Stimulated activated CD4-positive, alpha-beta T cell treated with anti-CD3 and anti-CD28 coated beads, Interleukin-1b, Interleukin-23, amount 100 ng/mL, for 48 hours (primary cell): ENCODE measurements at places on chromosomes 4 and X.

GRCh38 chr4:96097040-96097607, 257.2 kb downstream of the PDHA2 start:
- no peak for DNase-seq

GRCh38 chr4:35538807-35539206, 705.5 kb downstream of the ARAP2 start:
- DNase-seq, result no peak

- DNase-seq, result no peak
Observed at GRCh38 chrX:25527156-25527555, 511.4 kb upstream of the ARX start.

DNA sequence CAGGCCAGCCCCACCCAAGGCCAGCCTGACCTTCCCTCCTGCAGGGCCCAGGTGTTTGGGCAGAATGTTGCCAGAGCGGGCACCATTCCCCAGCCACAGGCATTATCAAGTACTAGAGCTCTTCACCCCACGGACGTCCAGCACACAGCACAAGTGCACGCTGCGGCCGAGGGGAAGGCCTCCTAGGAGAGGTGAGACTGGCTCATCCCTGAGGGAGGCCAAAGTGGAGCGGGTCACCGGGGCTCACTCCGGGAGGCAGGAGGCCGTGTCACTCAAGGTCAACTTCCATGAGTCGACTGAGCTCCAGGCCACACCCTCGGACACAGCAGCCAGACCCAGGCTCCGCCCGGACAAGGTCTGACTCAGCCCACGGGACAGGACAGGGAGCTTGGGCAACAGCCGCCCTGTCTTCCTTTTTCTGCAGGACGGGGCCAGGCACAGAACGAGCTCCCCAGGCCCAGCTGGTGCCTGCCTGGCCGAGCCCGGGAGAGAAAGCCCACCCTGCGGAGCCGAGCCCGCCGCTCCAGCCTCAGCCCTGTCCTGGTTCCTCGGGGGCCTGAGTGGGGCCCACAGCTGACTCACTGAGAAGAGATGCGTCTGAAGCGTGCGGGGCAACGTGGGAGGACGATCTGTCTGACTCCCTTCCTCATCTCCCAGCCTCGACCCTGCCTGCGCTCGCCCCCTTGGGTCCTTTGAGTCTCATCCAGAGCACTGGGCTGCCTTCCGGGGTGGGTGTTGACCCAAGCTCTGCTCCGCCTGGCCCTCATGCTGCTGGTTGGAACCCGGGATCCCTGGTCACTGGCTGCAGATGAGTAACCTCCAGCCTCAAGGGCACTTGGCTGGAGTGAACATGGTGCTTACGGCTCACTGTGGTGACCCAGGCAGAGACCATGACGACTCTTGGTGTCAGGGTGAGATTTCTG, 1.6 kb downstream of the SLC49A3 start:
- DNase-seq, result no peak

- no peak for DNase-seq
Observed at GRCh38 chr4:126752126-126752525, 880.6 kb upstream of the INTU start.

GRCh38 chr4:168408620-168409019, 71.7 kb downstream of the DDX60L start:
- DNase-seq, result no peak

- no peak for DNase-seq
Observed at GRCh38 chr4:2799971-2800690, 7.2 kb downstream of the SH3BP2 start.

DNA sequence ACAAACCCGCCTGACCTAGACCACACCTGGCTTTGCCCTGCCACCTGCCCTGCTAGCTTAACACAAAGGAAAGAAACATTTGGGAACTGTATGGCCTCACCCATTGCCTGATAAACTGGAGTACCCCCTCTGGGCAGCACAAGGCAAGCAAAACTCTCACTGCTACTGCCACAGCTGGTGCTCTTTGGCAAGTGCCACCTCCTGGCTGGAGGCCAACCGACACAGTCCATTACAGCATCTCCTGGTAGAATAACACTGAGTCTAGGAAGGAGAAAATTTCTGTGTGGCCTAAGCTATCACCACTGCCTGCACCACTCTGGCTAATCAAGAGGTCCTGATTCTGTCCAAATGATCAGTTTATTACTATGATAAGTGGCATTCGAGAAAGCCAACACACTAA, 18.9 kb upstream of the SPANXN3 start:
- no peak for DNase-seq

- no peak for DNase-seq
Observed at GRCh38 chr4:57157596-57158137, 47.5 kb upstream of the IGFBP7 start.

DNA sequence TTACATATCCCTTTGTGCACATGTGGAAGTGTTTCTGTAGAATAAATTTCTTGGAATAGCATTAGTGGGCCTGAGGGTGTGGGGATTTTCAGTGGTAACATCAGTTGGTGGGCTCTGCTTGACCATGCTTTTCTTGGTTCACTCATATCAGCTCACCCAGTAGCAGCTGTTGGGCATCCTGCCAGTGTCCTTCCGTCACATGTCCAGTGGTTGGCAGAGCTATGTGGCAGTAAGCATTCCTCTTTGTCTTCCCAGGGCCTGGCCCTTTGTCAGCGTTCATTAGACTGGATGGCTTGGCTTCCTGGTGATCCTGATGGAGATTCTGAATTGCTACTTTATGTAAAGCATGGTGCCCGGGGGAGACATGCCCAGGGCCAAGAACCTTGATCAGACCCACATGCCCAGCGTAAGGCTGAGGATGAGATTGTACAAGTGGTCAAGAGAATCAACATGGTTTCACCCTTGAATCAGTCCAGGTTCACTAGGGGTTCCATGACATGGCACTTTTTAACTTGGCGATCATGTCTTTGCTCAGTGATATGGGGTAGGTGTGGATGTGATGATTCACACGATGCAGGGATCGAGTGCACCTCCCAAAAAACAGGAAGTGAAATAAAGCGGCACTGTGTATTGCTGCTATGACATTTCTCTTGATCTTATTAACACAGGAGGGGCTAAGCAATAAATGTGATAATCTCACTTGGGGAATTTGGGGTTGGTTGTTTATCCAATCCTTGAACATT, 72.1 kb upstream of the IGFBP7 start:
- no peak for DNase-seq

- DNase-seq, result no peak
Observed at GRCh38 chr4:79764120-79764519, 308.9 kb downstream of the ANTXR2 start.

DNA sequence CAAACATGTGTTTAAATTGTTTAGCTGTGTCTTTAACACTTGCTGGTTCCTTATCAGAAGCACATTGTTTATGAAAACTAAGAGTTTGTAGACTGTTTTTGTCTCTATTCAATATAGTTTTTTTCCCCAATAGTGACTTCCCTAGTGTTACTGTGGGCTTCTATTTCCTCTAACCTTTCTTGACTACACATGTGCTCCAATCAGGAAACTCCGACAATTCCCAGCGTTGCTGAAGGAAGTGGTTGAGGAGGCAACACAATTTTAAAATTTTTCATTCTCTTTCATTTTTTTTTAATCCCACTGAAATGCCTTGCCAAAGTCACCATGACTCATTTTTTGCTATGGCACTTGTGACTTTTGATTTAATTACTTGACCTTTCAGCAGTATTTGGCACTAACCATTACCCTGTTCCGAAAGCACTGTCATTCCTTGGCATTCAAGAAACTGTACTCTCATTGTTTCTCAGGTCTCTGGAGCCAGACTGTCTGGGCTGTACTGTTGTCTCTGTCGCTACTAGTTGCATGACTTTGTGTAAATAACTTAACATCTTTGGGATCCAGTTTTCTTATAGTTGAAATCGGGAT, 67.6 kb upstream of the FREM3 start:
- DNase-seq, result no peak

- DNase-seq, result no peak
Observed at GRCh38 chrX:72115380-72115779, 16.3 kb downstream of the RTL5 start.

- DNase-seq, result no peak
Observed at GRCh38 chrX:96224279-96224678, 460.4 kb upstream of the DIAPH2 start.

GRCh38 chrX:15679246-15679645, 14.6 kb upstream of the CLTRN start:
- no peak for DNase-seq

- DNase-seq, result no peak
Observed at GRCh38 chr4:144689125-144689524, 43.2 kb downstream of the HHIP start.

DNA sequence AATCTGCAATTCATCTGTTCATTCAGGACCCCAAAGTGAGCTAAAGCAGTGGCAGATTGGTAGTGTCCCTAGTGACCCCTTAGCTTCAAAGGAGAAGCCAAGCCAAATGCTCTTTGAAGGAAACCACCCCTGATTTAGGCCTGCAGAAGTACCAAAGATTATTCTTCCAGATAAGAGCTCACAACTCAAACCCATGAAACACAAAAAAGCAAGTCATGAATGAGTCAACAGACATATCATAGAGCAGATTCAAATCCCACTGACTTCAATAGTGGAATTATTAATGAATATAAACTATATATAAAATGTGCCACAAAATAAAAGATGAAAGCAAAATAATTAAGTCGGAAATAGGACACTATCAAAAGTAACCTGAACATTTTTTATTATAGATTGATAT, 197.6 kb downstream of the SCFD2 start:
- no peak for DNase-seq

DNA sequence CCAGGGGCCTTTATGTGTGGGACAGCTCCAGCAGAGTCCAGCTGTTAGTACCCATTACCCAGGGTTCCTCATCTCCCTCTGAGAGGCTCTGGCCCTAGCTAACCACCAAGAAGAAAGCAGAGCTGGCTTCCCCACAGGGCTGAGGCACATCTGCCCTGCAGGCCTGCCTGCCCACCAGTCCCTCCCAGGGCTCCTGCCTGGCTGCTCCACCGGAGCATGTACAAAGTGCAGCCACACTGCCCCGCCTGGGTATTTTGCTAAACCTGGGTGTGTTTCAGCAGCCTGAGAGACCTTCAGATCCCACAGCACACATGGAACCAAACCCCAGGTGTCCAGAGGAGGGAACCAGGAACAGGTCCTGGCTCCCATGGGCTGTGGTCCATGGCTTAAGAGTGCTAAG, 500.4 kb upstream of the KLHL4 start:
- DNase-seq, result no peak

- DNase-seq, result no peak
Observed at GRCh38 chr4:121684561-121684960, 12.2 kb downstream of the ANXA5 start.

- no peak for DNase-seq
Observed at GRCh38 chr4:185800266-185800945, 11.6 kb downstream of the SORBS2 start.

DNA sequence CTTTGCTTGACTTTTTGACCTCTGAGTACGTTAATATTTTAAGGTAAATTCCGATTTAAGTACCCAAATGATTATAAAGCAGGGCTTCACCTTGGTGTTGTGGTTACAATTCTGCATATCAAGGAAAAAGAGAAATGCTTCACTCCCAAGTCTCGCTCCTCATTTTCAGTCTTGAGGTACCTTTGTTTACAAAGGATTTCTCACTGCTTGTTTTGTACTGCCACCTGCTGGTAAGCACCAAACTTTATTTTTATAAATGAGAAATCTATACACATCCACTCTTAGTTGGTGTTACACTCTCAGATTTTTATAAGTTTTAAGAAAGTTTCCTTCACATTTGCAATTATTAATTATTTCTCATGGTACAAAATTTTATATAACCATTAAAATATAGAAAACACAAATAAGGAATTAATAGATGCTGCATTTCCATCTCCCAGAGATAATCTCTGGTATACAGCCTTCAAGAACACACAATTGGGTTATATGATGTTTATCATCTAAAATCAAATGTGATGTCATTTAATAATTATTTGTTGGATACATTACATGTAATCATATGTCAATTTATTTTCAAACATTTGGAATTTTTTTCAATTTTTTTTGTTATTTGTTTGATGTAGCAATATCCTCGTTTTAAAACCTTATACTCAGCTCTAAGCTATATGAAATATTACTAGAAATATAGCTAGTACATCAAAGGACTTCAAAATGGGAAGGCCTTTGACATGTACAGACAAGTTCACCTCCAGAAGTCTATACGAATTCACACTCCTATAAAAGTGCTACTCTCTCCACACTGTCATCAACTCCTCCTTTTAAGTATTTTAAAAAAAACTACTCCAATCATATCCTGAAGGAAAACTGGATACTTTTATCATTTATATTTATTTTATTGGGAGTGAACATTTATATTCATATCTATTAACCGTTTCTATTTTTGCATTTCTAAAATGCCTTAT, 179.9 kb downstream of the KCNIP4 start:
- no peak for DNase-seq

DNA sequence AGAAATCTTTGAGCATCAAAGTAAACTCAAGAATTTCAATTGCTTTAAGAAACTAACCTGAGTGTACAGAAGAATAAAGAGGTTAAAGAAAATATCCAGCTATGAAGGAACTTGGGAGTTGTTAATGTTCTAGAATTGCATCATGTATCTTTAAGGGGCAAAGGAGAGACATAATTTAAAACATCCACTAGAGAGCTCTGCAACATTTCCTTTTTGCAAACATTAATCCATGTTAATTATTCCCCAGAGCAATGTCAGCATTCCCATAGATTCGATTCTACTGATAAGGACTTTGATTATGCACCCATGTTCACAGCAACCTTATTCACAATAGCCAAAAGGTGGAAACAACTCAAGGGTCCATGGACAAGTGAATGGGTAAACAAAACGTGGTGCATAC, 80.2 kb upstream of the SORBS2 start:
- no peak for DNase-seq

DNA sequence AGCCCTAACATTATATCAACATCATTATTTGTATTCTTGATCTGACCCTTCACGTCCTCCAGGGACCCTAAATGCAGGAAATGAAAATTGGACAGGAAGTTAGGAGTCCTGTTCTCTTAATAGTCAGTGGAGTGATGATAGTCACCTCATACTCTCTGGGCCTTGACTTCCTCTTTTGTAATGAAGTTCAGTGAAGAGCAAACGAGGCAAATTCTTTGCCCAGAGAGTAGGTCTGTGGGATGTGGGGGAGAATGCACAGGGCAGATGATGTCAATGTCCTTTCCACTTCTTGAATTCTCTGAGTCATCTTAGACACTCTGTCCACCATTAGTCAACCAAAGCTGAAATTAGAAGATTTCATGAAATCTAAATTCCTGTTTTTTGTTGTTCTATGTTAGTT, 17.1 kb upstream of the GPRIN3 start:
- no peak for DNase-seq

DNA sequence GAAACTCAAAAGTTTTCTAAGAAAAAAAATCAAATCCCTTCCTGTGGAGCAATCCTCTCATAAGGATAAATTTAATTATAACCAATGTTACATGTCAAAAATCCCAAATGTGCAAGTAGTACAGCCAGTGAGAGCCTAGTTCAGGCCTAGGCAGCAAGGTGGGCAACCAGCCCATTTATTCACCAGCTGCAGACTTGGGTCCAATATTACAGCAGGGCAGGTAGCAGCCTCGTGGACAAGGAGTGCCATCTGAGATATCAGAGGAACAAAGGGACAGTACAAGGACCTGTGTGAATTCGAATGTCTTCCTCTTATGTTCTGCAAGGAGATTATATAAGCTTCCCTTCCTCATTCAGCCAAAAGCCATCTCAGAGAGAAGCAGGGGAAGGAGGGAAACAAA, 6.6 kb downstream of the HELQ start:
- no peak for DNase-seq

GRCh38 chr4:136637071-136637777, 895.1 kb downstream of the PCDH18 start:
- DNase-seq, result no peak

- no peak for DNase-seq
Observed at GRCh38 chrX:1564750-1565683, 26.4 kb upstream of the AKAP17A start.
